RPMI8226 (cell line): ENCODE measurements at places on chromosomes 7 and 10.

GRCh38 chr10:118167056-118167700, 120.4 kb upstream of the RAB11FIP2 start:
- no peak for DNase-seq

- DNase-seq: no peak
Measured at GRCh38 chr10:6167456-6167855, 35.3 kb upstream of the PFKFB3 start.

GRCh38 chr10:82778908-82779307, 903.9 kb downstream of the NRG3 start:
- DNase-seq: no peak

- no peak for DNase-seq
Measured at GRCh38 chr7:157516311-157516710, 179.5 kb downstream of the DNAJB6 start.

DNA sequence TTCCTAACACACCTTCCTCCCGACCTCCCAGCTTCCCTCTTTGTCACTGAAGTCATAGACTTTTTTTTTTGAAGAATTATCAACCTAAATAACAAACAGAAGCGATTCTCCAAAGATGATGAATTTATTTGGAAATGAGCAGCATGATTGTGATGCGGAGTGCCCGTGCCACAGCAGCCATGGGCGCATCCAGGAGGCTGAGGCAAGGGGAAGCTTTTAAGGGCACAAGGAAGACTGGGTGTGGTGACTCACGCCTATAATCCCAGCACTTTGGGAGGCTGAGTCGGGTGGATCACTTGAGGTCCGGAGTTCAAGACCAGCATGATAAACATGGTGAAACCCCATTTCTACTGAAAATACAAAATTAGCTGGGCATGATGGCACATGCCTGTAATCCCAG, 16.2 kb upstream of the GIMAP8 start:
- DNase-seq: no peak

- DNase-seq: no peak
Measured at GRCh38 chr7:117872561-117873309, 506 bp downstream of the CTTNBP2 start.

- no peak for DNase-seq
Measured at GRCh38 chr7:2713978-2714377, 26.0 kb downstream of the AMZ1 start.

- no peak for DNase-seq
Measured at GRCh38 chr7:1076184-1077072, 11.5 kb upstream of the GPER1 start.

DNA sequence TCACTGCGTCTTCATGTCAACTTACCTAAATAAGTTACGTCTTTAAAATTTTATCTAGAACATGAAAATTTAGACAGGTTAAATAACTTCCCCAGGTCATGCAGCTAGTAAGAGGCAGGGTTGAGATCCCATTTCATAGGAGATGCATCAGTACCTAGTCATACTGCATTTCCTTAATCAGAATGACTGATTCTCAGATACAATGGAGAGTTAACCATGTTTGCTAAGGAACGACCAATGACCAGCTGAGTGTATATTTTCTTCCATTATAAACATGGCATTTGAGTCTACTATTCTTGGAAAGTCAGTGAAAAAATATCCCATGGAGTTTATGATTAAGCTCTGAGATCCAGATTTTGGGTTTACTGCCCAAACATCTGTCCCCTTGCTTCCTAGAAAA, 39.6 kb downstream of the ENTPD1 start:
- no peak for DNase-seq

DNA sequence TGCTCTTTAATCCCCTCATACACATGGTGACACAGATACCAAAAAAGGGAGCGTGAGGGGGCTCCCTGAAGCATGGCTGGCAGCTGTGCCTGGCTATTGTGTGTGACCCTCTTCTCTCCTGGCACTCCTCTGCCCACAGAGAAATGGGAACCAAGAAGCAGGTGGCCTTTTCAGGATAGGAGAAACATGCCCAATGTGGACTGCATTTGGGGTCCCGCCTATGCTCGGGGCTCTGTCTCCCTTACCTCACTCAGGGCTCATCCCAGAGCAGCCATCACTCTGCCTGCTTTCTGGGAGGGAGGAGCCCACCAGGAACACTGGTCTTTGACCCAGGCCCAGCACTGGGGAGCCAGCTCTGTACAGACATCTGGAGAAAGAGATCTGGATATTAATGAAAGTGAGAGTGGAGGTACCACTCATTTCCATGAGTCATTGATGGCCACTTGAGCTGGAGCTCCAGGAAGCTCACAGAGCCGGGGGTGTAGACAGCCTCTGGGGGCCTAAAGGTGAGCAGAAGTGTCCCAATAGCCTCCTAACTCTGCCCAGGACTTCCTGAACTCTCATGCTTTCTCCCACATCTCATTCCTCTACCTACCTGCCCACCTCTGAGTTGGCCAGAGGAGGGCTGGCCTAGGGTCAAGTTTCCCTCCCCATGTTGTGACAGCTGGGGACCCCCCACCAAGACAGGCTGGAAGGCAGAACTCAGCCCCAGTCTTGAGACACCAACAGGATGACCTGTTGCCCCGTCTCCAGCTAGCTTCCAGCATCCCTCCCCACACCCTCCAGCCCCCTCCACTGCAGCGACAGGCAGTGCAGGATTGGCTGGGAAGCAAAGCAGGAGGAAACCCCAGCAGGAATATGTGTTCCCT, 42.6 kb downstream of the DRGX start:
- DNase-seq: no peak

DNA sequence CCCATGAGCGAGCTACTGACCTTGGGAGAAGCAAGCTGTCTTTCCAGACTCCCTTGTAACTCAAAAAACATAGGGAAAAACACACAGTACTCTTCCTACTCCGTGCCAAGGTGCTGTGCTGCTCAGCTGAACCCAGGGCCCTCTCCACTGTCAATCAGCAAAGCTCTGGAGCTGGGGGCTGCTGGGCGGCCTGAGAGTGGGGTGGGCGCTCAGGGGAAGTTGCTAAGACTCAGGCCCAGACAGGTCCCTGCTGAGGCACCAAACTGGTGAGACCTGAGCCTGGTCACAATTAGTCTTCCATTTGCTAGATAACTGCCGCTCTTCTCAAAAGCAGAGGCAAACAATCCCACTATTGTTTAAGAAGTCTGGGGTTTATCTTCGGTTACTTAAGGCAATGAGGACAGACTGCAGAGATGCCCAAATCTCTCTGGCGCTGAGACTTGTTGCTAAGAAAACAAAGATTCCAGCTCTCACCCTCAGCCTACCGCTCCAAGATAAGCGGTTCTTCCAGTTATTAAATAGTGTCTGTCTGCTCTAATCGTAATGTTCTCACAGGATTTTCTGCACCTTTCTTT, 22.0 kb downstream of the STEAP1B start:
- no peak for DNase-seq

- no peak for DNase-seq
Measured at GRCh38 chr10:132175907-132176581, 10.7 kb upstream of the DPYSL4 start.

DNA sequence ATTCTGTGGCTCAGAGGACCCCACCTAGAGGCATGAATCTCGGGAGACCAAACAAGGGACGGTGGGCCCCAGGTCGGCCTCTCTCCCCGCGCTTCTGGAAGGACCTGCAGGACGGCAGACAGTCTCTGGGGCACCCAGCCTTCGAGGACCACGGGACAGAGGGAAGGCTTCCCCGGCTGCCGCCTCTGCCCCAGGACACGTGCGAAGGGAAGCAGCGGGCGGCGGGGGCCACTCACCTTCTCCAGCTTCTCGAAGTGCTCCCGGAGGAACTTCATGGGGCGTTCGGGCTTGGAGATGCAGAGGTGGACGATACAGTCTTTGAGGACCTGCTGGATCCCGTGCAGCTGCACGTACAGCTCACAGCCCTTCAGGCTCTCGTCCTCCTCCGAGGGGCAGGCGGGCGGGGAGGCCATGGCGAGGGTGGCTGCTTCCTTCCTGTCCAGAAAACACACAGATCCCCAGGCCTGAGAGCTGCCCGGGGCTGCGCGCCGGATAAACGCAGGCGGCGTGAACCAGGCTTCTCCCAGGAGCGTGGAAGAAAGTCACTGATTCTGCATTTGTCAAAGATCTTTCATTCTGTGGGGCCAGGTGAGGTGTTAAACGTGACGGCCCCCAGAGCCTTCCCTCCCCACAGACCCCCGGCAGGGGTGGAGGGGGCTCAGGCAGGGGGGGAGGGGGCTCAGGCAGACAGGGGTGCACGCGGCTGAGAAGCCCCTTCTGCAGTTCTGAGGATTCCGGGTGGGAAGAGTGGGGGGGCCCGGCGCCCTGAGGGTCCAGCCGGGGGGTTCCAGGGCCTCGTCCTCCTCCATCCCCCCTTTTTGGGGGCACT, 15.2 kb upstream of the DNAAF5 start:
- no peak for DNase-seq

- no peak for DNase-seq
Measured at GRCh38 chr7:84509522-84509921, 314.9 kb upstream of the SEMA3A start.

DNA sequence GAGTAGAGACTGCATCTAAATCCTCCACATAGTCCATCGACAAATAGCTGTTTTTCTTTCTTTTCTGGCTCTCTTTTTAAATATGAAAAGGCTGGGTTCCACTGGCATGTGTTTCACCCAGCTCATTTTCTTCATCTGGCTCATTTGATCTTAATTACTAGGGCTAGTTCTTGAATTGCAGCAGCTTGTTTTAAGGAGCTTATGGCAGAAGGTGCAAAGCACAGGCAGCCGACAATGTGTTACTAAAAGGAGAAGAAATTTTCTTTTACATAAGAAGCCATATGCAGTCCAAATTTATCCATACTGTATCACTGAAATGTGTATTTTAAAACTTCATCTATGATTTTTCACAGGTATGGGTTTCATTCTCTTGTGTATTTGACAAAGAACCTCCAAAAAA, 205.6 kb upstream of the PTER start:
- no peak for DNase-seq

DNA sequence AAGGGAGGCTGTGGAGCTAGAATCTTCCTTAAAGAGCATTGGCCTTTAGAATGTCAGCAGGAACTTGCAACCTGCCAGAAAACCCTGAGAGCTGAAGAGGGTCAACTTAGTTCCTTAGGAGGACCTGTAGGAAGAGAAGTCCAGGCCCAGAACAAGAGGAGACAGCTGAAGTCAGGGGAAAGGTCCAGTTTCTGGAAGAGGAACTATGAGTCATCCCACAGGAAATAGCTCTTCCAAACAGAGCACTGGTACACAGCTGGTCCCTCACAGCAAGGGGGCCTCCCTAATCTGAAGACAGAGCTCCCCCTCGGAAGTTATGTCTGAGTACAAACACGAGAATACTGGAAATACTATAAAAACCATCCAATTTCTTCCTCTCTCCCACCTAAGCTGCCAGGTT, 98.9 kb downstream of the HERPUD2 start:
- no peak for DNase-seq

- DNase-seq: no peak
Measured at GRCh38 chr7:102472126-102473041, 6.3 kb downstream of the POLR2J start.

GRCh38 chr7:30389791-30390190, 88.8 kb downstream of the NOD1 start:
- no peak for DNase-seq

GRCh38 chr7:73822319-73823173, 8.2 kb upstream of the CLDN4 start:
- DNase-seq: no peak

GRCh38 chr7:51066405-51066882, 250.2 kb downstream of the COBL start:
- DNase-seq: no peak

GRCh38 chr10:73808021-73808815, 3.2 kb downstream of the NDST2 start:
- no peak for DNase-seq

DNA sequence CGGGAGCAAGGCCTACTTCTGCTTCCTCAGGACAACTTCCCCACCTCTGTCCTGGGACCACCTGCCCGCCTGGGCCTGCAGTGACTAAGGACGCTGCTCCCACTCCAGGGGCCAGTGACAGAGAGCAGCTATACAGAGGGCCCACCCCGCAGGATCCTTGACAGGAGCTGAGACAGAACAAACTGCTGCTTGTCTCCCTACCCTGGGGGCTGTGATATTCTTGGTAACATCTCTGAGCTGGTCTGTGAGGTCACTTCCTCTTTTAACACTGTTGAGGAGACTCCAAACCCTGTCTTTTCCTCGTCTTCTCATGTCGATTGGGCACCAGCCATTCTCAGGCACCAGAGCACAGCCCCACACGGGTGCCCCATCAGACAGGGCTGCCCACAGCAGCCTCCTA, 6.9 kb upstream of the MRPS24 start:
- DNase-seq: no peak

GRCh38 chr7:105827151-105827875, 49.1 kb downstream of the ATXN7L1 start:
- no peak for DNase-seq

DNA sequence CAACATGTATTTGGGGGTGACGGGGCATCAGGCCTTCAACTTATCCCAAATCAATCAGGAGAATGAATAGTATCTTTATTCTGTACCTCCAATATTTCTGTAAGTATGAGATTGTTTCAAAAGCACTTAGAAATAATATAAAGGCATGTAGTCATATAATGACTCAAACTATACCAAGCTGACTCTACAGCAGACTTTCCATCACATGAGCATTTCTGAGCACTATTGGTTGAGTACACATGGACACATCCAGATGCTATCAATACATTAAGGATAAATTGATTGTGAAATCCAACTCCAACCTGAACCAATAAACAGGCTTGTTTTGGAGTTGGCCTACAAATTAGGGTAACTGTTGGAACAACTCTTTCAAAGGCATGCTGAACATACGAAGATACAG, 229.4 kb downstream of the SFMBT2 start:
- DNase-seq: no peak

GRCh38 chr10:23467012-23467411, 28.1 kb downstream of the OTUD1 start:
- DNase-seq: no peak

GRCh38 chr7:108009873-108010272, 6.9 kb upstream of the LAMB1 start:
- DNase-seq: no peak

- DNase-seq: peak; percentile 43
Measured at GRCh38 chr10:14603534-14604102, 171.1 kb downstream of the FAM107B start.

- no peak for DNase-seq
Measured at GRCh38 chr10:129796710-129797420, 167.2 kb downstream of the EBF3 start.

GRCh38 chr10:22723343-22723779, 9.0 kb upstream of the PIP4K2A start:
- DNase-seq: peak; percentile 80

DNA sequence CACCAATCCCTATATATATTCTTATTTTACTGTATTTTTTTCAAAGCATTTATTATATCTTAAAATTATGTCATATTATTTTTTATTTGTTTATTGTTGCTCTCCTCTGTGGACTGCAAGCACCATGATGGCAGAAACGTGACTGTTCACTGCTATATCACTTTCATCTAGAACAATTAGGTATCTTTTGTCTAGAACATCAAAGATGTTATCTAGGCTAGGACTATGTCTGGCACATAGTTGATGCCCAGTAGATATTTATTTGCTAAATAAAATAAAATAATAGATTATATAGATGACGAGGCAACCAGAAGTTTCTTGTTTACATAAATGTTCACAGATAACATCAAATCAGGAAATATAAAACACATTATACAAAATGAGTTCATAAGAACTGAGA, 12.4 kb upstream of the GPR158 start:
- no peak for DNase-seq

GRCh38 chr7:155007947-155008346, 5.0 kb upstream of the PAXIP1 start:
- no peak for DNase-seq
